SK-N-MC (cell line): ENCODE measurements at places on chromosomes 16 and 17.

DNA sequence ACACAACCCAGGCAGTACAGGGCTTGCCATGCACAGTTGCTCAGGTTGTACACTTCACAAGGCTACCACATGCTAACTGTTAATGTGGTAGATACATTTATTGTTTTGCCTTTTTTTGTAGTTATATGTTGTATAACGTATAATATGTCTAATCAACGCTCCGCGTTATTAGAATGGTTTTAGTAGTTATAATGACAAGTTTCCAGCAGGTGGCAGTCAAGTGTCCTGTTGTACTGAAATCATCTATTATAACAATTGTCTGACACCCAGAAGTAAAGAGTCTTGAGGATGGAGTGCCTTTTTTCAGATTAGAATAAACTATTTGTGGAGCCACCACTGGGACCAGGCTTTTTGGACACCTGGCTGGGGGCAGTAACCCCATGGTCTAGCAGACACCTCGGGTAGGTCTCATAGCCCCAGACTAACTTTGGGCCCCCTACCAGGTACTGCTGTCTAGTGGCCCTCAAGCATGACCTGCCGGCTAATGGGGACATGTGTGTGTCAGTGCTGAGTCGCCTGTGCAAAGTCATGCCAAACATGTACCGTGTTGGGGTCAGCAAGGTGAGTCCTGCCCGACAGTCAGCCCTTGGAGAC lies 32.8 kb downstream of the MYO15A start:
- peak; percentile 3 for DNase-seq

DNA sequence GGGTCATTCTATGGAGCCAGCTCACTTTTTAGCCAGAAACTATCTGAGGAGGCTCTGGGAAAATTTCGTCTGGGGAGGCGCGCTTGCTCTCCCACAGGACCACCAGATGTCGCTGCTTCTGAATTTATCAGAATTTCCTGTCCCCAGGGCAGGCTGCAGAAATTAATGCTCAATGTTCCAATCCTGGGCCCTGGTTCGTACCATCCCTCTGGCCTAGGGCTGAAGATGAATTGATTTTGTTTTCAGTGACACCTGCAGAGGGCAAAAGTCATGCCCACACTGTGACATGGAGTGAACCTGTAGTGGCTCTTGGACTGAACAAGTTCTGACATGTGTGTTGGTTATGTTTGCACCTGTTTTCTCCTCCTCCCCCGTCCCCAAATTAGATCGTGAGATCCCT lies 482.6 kb downstream of the NPIPA7 start:
- DNase-seq = no peak

GRCh38 chr16:75107505-75107904 lies 9.1 kb downstream of the LDHD start:
- no peak for DNase-seq

- no peak for DNase-seq
Measured at GRCh38 chr17:14058051-14058450, 11.3 kb upstream of the COX10 start.

- no peak for DNase-seq
Measured at GRCh38 chr17:78793968-78794367, 11.9 kb upstream of the CYTH1 start.

DNA sequence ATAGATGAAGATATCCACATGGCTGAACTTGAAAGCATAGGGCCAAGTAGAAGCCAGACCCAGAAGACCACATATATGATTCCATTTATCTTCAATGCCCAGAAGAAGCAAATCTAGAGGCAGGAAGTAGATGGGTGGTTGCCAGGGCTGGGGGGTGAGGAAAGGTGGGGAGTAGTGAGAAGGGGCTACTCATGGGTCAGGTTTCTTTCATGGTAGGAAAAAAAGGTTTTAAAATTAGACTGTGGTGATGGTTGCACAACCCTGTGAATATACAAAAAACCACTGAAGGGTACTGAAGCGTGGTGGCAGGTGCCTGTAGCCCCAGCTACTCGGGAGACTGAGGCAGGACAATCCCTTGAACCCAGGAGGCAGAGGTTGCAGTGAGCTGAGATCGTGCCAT lies 5.4 kb downstream of the CD2BP2 start:
- no peak for DNase-seq

GRCh38 chr16:3020604-3021448 lies 658 bp downstream of the TNFRSF12A start:
- DNase-seq = no peak

DNA sequence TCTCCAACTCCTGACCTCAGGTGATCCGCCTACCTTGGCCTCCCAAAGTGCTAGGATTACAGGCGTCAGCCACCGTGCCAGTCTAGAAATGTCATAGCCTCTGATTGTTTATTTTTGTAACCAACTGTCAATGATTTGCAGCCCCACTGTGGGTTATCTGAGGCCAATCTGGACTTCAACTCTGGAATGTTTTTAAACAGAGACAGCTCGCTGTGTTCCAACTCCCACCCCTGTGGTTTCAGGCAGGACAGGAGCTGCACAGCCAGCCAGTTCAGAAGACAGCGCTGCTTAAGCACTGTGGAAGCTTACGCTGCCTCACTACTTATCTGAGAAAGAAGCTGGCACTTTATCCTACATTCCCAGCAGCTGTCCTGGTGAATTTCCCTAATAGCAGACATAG lies 19.5 kb downstream of the MRM3 start:
- no peak for DNase-seq

- DNase-seq = no peak
Measured at GRCh38 chr16:68910051-68910450, 66.7 kb downstream of the TANGO6 start.

- no peak for DNase-seq
Measured at GRCh38 chr16:30996985-30997724, 12.1 kb downstream of the HSD3B7 start.

GRCh38 chr17:64096037-64096436 lies 33.9 kb downstream of the ERN1 start:
- no peak for DNase-seq

DNA sequence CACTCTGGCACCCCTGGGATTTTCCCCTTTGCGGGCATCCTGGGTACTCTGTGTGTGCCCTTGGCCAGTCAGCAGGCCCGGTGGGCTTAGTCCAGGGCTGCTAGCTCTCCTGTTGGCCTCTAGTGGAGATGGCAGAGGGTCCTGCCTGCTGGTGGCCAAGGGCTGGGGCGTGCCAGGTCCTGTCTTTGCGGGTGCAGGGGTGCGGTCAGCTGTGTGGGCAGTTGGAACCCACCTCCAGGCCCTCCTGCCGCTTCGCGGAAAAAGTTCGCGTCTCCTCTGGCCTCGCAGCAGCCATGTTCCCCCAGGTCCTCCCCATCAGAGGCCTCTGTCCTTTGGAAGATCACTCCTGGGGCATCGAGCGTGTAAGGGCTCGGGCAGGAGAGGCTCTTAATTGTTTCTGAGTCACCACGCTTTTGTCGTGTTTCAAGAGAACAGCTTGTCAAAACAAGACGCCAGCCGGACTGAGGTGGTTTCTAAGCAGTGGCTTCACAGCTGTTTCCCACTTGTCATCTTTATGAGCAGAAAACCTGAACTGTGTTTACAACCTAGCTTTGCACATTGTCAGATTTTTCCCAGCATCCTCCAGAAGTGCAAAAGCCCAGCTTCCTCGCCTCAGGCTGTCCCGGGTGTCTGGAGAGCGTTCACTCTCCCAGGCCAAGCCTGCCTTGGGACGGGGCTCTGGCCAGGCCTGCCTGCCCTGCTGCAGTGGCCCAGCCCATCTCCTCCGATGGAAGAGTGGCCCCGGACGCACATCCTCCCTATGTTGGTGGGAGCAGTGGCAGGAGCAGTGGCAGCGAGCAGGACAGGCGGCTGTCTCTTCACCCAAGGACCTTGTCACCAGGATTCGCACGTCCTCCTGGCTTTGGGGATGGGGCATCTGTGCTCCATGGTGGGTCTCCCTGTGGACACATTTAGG lies 5.0 kb upstream of the DNASE1L2 start:
- DNase-seq = no peak

GRCh38 chr17:32269377-32269776 lies 3.7 kb downstream of the RHBDL3 start:
- DNase-seq = no peak

GRCh38 chr16:22022151-22022550 lies 14.2 kb downstream of the MOSMO start:
- DNase-seq = no peak

GRCh38 chr16:31362476-31363405 lies 7.8 kb downstream of the ITGAX start:
- DNase-seq = no peak

GRCh38 chr16:84069540-84069939 lies 26.9 kb upstream of the SLC38A8 start:
- DNase-seq = no peak
